ENCODE measurements at places on chromosomes 2 and 18.

- no peak for DNase-seq
These were observed 684.2 kb downstream of the EPHA4 start for GRCh38 chr2:220887876-220888275.

GRCh38 chr2:67997903-67998302 is 64.9 kb downstream of the C1D start:
- no peak for DNase-seq

DNA sequence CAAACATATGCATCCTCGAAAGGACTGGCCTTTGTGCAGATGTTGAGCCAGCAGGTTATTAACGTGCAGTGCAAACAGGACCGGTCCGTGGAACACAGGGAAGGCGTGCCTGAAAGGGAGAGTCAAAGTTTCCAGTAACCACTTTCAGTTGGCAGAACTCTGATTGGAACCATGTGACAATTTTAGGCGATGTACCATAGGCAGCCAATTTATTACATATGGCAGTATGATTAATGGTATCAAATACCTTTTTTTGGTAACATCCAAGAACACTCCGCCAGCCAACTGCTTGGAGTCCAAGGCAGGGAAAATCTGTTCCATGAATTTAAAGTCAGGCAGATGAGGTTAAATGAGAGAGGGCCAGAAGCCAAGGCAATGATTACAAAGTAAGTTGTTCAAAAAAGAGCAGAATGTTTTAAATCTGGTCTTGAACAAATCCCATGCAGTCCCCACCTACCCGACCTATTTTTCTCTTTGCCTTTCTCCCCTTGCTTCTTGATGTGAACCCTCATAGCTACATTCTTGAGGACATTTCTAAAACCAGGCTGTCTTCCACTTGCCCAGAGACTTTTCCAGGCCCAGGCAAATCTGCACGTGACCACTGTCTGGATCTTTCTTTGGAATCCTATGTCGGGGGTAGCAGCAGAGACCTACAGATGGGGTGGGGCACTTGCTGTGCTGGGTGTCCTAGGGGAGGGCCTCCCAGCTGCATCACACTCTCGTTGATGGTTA is 351.7 kb downstream of the HRH4 start:
- DNase-seq = no peak

- DNase-seq = no peak
These were observed at the start of gene PAX8 for GRCh38 chr2:113278742-113279139. Gene PAX8, minus strand, starts transcription at chr2:113278921. Its CDS starts 527 bp downstream, at chr2:113278394.

DNA sequence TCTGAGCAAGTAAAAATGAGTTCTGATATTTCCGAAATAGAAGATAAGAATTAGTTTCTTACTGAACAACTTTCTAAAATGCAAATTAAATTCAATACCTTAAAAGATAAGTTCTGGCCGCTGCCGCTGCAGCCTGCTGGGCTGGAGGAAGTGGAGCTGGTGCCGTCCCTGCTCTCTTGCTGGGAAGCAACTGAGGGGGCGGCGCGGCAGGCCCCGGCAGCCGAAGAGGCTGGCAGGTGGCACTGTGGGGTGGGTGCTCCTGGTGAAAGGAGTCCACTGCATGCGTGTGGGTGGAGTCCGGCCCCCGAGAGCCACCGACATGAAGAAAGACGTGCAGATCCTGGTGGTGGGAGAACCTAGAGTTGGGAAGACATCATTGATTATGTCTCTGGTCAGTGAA is 89.5 kb upstream of the ZNF519 start:
- no peak for DNase-seq

DNA sequence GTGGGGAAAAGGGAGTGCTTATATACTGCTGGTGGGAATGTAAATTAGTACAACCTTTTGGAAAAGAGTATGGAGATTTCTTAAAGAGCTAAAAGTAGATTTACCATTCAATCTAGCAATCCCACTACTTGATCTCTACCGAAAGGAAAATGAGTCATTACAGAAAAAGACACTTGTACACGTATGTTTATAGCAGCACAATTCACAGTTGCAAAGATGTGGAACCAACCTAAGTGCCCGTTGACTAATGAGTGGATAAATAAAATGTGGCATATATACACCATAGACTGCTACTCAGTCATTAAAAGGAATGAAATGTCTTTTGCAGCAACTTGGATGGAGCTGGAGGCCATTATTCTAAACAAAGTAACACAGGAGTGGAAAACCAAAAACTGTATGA is 29.5 kb downstream of the FLACC1 start:
- no peak for DNase-seq

DNA sequence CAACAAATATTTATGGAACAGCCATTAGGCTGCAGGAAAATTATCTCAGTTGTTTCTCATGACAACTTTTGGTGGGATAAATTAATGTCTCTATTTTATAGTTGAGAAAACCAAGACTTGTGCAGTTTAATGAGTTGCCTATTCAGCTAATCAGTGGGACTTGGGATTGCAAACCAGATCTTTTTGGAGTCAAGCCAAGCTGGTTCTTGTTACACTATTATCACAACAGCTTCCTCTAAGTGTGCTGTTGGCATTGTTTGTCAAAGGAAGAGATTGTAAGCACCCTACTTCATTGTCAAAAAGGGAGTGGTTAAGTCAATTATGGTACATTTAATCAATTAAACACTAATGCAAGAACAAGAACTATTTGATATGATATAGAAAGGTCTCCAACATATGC is 119.2 kb downstream of the PAX3 start:
- no peak for DNase-seq

- DNase-seq = no peak
These were observed 888.3 kb upstream of the CELF4 start for GRCh38 chr18:38453880-38454279.

- no peak for DNase-seq
These were observed 1249.6 kb downstream of the CNTNAP5 start for GRCh38 chr2:125274718-125275117.

GRCh38 chr2:66448136-66448991 is 13.4 kb downstream of the MEIS1 start:
- no peak for DNase-seq

- peak; percentile 14 for DNase-seq
These were observed 547 bp downstream of the SLC35F5 start for GRCh38 chr2:113755835-113756354.

- no peak for DNase-seq
These were observed 111.2 kb upstream of the FSHR start for GRCh38 chr2:49265471-49265870.

DNA sequence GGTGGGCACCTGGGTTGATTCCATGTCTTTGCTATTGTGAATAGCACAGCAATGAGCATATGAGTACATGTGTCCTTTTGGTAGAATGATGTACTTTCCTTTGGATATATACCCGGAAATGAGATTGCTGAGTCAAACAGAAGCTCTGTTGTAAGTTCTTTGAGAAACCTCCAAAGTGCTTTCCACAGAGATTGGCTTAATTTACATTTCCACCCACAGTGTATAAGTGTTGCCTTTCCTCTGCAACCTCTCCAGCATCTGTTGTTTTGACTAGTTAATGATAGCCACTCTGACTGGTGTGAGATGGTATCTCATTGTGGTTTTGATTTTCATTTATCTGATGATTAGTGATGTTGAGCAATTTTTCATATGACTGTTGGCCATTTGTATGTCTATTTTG is 194.8 kb downstream of the ZNF804A start:
- DNase-seq = no peak

DNA sequence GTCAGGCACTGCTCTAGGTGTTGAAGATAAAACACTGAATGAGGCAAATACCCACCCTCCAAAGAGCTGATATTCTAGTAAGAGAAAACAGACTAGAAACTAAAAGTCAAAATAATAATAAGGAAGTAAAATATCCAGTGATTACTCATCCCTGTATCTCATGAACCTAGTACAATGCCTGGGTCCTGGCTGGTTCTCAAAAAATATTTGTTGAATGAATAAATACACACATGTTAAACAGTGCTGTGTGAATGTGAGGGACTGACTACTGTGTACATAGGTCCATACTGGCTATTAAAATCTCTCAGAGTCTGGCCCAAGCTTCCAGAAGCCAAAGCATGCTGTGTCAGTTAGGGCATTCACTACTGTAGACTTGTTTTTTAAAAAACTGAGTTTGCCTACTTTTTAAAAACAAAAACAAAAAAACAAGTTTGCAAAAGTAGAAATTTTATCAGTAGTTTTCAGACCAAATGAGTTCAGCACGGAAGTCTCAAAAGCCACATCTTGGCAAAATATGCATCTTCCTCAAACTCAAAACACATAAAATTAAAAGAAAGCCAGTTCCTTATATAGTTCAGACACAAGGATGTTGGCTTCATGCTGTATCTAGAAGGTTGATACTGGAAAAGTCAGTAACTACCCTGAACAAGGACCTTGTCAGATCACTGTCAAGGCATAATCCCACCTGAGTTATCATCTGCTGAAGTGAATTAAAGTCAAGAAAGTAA is 136.2 kb downstream of the THADA start:
- DNase-seq = no peak

GRCh38 chr18:61992285-61992684 is 99.5 kb upstream of the RNF152 start:
- no peak for DNase-seq

Measured in activated CD8-positive, alpha-beta memory T cell treated with anti-CD3 and anti-CD28 coated beads for 4 hours (primary cell).